CD4-positive, alpha-beta T cell treated with Interferon gamma for 1 hour (primary cell): ENCODE measurements at places on chromosomes 13 and 19.

- DNase-seq: no peak
Measured at GRCh38 chr19:35642798-35643254, 1.3 kb downstream of the ETV2 start.

DNA sequence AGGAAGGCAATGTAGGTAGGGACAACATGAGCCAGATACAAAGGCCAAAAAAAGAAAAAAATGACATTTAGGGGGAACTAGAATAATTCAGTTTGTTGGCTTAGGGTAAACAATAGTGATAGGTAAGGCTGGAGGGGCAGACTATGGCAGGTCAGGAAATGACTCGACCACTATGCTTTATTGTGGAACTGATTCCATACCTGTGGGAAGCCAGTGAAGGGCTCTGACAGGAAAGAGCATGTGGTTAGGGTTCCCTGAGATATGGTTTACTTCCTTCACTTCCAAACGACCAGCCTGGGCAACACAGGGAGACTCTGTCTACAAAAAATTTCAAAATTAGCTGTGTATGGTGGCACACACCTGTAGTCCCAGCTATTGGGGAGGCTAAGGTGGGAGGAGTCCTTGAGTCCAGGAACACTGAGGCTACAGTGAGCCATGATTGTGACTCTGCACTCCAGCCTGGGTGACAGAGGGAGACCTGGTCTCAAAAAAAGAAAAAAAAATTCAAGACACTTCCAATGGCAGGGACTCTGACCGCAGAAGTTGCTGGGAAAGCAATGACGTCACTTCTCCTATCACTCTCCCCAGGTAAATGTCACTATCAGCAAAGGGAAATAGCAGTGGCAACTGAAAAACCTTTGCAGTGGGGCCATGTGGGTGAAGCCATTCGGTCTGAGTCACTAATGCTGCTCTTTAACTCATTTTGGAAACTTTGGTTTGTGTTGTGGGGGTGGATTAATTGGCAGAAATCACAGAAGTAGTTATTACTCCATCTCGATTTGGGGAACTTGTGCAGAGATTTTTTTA lies 192.8 kb upstream of the TSC22D1 start:
- no peak for DNase-seq

DNA sequence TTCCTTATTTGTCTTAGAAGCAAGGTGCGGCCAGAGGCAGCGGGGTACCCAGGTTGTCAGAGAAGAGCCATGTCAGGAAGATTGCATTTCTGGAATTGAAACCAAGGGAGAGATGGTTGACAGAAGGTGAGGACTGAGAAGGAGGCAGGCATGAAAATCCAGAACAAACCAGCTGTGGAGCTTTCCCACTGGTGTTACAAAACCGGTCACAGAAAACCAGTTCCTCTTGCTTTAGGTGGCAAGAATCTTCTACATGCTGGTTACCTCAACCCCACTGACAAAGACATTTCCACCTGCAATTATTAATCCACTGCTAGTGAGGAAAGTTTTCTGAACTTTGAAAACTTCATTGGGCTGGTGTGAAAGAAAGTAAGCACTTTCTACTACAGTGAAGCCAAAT lies 64.0 kb upstream of the MED4 start:
- DNase-seq: no peak

DNA sequence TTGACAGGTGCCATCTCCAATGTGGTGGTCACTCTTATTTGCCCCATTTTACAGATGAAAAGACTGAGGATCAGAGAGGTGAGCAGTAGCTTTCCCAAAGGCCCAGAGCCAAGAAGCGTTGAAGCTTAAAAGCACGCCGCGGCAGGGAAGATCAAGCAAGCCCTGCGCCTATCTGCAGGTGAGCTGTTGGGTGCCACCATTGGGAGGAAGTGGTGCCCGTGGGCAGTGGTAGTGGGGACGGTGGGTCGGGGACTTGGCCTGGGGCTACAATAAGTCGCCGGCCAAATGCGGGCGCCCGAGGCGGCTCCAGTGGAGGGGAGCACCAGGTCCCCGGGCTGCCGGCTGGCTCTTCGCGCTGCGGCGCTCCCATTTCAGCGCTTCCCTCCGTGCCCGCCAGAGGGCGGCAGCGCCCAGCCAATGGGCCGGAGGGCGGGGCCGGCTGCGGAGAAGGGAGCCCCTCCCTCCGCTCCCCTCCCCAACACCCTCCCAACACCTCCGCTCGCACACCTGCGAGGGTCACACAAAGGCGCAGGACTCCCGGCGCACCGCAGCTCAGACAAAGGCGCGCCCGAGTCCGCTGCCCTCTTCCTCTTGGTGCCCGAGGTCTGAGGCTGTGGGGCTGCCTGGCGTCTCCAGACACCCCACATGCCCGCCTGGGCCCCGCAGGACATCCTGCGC lies 744 bp upstream of the POU2F2 start:
- DNase-seq: peak; percentile 83

DNA sequence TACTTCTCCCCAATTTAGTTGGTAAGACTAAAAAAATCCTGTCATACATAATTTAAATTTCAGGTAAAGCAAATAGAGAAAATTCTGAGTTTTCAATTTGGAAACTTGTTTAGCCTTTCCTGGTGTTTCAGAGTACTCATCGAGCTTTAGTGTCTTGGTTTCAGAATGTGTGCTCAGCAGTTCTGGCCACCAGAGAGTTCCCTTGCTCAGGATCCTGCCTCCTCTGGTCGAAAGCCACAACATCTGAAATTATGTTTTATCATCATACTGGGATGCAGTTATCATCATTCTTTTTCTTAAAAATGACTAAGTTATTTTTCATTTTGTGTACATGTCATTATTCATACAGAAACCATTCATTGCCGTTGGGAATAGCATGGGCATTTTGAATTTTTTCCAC lies 263.2 kb upstream of the SPRY2 start:
- no peak for DNase-seq

DNA sequence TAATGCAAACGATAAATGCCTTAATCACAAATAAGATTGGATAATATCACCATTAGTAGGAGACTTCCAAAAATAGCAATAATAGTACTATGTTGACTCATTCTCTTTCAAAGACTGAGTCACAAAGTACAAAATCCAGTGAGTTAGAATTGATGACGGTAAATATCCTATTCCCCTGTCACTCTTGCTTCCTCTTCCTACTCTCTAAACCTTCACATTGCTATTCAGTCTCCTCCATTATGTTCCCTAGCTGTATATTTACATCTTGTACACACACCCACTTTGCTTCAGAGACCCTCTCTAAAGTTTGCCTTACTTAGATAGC lies 26.3 kb upstream of the INTS6 start:
- DNase-seq: no peak

- no peak for DNase-seq
Measured at GRCh38 chr19:8000298-8001038, 5.0 kb downstream of the ELAVL1 start.

DNA sequence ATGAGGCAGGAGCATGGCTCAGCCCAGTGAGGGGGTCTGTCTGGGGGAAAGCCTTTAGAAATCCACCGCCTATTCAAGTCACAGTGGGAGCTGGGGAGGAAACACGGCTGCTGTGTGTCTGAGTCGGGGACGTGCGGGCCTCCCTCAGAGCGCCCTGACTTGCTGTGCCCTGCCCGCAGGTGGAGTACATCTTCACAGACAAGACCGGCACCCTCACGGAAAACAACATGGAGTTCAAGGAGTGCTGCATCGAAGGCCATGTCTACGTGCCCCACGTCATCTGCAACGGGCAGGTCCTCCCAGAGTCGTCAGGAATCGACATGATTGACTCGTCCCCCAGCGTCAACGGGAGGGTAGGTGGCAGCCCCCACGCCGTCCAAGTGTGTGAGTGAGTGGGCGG lies 137.8 kb upstream of the MCF2L start:
- DNase-seq: no peak

DNA sequence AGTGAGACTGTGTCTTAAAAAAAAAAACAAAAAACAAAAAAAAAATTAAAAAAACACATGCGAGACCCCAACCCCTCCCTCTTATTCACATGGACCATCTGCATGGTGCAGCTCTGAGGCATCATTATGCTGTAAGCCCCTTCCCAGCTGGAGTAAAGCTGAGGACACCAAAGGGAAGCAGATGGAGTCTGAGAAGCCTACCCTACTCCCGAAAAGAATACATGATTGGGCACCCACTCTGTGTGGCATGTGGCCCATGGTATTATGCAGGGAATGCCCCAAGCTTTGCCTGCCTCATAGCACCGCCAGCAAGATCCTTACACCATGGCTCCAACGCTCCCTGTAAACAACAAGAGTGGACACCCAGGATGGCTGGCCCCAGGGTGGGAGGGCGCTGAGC lies 4.7 kb downstream of the PTH2 start:
- no peak for DNase-seq

- DNase-seq: no peak
Measured at GRCh38 chr19:38270587-38271167, 6.3 kb downstream of the SPINT2 start.

GRCh38 chr13:46936525-46936924 lies 39.7 kb upstream of the HTR2A start:
- DNase-seq: no peak

GRCh38 chr19:35890113-35890650 lies 10.2 kb downstream of the NFKBID start:
- no peak for DNase-seq

GRCh38 chr19:16417660-16418596 lies 53.8 kb downstream of the EPS15L1 start:
- DNase-seq: peak; percentile 77

GRCh38 chr13:27808851-27809550 lies 16.7 kb downstream of the GSX1 start:
- DNase-seq: no peak

DNA sequence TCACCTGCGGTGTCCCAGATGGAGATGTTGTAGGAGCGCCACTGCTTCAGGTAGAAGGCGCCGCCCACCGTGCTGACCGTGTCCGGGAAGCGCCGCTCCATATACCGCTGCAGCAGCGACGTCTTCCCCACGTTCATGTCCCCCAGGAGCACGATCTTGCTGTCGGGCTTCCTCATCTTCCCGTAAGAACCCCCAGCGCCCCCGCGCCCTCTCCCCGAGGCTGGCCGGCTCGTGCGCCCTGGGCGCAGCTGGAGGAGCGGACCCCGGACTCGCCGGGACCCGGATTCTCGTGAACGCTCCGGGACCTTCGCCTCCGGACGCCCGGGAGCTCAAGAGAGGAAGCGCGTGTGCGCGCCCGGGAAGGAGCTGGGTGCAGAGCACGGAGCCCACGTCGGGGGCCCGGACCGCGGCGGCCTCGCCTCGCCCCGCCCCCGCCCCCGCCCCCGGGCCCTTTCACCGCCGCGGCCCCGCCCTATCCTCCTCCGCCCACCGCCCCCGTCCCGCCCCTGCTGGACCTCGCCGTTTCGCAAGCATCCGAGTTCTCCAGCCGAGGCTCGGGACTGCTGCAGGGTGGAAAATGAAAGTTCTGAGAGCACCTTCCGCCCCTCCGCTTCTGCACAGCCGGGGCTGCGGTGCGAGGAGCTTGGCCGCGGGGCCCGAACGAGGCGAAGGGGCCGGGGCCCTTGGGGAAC lies at the start of gene RAB20:
RAB20 (minus strand) TSS at position 379 of the 692 bp plus-strand sequence; CDS start at position 176, 203 bp downstream.
- DNase-seq: peak; percentile 72

DNA sequence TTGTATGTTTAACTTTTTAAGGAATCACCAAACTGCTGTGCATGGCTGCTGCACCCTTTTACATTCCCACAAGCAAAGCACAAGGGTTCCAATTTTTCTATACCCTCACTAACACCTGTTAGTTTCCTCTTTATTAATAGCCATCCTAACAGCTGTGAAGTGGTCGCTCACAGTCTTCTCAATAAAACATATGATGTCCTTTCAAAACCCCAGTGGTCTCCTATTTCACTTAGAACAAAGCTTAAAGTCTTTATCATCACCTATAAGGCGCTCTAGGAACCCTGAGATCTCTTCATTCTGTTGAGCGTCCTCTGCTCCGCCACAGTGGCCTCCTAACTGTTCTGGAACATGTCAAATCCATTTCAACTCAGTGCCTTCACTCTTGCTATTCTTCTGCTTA lies 400.5 kb downstream of the KLF12 start:
- no peak for DNase-seq

GRCh38 chr13:43227721-43228120 lies 204.3 kb downstream of the DNAJC15 start:
- DNase-seq: no peak

GRCh38 chr19:50909240-50910070 lies 1.7 kb downstream of the KLK4 start:
- DNase-seq: peak; percentile 6

DNA sequence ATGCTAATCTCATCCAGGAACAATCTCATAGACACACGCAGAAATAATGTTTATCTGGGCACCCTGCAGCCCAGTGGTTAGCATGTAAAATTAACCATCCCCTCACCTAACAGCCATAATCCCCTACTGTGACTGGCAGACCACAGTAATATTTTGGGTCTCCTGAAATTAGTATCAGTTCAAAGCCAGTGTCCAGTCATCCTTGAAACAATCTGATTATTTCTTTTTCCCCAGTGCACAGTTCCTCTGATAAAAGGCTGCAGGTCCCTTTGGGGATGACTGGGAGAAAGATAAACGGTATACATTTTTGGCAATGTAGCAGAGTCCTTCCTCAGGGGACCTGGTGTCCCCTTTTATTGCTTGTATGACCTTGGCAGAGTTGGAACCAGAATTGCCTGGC lies 50.4 kb upstream of the CYSLTR2 start:
- DNase-seq: no peak

GRCh38 chr13:73300718-73301425 lies 242.1 kb downstream of the KLF5 start:
- no peak for DNase-seq

DNA sequence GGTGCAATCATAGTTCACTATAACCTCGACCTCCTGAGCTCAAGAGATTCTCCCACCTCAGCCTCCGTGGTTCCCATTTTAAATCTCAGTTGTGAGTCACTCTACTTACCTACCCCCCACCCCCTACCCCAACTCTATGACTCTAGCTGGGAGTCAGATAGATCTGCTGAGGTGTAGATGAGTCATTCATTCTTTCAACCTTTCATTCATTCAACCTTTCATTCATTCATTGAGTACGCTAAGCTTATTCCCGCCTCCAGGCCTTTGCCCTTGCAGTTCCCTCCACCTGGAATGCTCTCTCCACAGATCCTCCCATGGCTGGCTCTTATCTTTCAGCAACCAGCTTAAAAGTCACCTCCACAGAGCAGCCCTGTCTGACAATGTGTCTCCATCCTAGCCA lies 1.1 kb upstream of the MAST1 start:
- no peak for DNase-seq

GRCh38 chr13:73929287-73929932 lies 204.8 kb downstream of the KLF12 start:
- DNase-seq: no peak

DNA sequence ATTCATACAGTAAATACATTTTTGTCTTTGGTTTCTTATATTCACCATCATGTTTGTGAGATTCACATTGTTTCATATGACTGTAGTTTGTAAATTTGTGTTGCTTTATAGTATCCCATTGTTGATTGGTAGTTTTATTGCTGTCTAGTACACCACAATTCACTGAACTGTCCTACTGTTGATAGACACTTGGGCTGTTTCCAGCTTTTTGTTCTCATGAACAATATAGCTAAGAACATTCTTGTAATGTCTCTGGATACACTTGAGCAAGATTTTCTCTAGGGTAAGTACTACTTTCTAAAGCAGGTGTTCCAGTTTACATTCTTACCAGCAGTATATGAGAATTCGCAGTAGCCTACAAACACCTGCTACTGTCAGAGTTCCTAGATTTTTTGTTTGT lies 37.8 kb downstream of the SKA3 start:
- DNase-seq: no peak
